ENCODE measurements at places on chromosomes 1 and 21. TPM values are rescaled to one million over a fixed set of nuclear protein-coding genes. Genes with fewer than 3 reads are reported as not detected.

GRCh38 chr1:61482170-61482734, 242.7 kb downstream of the TM2D1 start:
- DNase-seq = no peak

DNA sequence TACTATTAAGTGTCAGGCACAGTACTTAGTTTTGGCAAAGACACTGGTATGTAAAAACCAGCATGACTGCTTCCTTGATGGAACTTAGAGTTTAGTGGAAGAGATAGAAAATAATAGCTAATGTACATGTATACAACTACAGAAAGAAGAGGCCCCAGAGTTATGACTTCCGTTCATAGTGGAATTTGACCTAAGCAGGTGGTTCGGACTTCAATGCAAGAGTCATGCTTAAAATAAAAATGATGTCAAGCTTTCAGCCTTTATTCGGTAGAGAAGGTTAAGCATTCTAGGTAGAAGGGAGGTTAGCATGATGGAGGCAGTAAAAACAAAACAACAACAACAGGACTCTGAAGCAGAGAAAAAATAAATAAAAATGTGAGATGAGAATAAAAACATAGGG, 165.9 kb downstream of the KCNT2 start:
- DNase-seq = no peak

GRCh38 chr1:228697207-228698016, 37.9 kb upstream of the RHOU start:
- DNase-seq = no peak

- no peak for DNase-seq
Observed at GRCh38 chr1:8022395-8023286, 3.5 kb downstream of the ERRFI1 start.

DNA sequence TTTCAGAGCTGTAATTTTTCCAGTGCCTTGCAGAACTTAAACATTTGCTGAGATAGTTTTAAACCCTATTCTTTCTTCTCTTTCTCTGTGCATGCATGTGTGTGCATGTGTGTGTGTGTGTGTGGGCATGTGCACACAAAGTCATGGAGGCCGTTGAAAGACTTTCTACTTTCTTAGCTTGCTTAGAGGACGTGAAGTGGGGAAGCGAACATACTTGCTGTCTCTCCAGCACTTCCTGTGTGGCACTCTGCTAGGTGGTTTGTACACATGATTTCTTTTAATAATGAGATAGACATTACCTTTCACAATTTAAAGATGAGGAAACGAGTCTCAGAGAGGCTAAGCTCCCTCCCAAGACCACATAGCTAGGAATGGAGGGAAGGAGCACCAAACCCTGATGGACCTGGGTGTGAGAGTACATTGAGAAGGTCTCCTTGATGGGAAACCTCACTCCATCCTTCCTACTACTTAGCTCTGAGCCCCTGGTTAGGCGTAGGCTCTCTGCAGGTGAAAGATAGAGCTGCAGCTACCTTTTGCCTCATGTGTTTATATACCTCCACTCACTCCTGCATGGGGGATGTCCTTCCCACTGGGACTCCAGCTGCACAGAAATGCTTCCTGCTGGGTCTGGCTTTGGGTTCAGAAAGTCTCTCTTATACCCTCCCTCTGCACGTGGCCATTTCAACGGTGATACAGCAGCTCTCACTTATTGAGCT, 101.9 kb upstream of the USP24 start:
- DNase-seq = no peak

GRCh38 chr1:109827466-109827865, 63.7 kb upstream of the EPS8L3 start:
- no peak for DNase-seq

DNA sequence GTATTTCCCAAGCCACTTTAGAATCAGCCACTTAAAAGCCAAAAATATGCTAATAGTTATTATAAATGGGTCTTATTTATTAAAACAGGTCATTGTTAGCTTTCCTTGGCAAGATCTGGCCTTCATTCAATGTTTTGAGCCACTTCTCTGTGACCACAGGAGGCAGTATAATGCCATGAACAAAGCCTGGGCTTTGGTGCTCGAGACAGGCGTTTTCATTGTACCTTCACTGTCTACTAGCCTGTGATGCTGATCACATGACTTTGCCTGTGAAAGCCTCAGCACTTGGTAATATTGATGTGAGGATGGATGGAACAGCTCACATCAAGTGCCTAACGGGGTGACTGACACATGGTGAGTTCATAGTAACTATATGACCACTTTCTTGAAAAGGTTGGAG, 217.0 kb downstream of the RWDD3 start:
- DNase-seq = no peak

DNA sequence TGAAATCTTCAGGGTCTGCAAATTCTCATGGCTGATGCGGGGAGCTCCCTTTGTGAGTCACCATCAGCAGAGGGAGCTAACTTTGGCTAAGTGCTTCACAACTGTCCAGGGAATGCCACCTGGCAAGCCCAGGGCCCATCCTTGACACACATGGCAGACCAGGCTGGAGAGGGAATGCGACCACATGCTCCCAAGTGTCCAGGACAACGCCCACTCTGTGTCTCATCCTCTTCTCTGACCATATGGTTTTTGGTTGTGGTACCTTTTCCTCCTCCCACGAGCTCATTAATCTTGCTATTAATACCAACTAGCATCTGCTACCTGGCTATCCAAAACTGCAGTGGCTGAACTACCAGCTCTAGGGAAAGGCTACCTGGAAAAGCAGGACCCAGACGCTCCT, 37.1 kb upstream of the CLSTN1 start:
- no peak for DNase-seq

DNA sequence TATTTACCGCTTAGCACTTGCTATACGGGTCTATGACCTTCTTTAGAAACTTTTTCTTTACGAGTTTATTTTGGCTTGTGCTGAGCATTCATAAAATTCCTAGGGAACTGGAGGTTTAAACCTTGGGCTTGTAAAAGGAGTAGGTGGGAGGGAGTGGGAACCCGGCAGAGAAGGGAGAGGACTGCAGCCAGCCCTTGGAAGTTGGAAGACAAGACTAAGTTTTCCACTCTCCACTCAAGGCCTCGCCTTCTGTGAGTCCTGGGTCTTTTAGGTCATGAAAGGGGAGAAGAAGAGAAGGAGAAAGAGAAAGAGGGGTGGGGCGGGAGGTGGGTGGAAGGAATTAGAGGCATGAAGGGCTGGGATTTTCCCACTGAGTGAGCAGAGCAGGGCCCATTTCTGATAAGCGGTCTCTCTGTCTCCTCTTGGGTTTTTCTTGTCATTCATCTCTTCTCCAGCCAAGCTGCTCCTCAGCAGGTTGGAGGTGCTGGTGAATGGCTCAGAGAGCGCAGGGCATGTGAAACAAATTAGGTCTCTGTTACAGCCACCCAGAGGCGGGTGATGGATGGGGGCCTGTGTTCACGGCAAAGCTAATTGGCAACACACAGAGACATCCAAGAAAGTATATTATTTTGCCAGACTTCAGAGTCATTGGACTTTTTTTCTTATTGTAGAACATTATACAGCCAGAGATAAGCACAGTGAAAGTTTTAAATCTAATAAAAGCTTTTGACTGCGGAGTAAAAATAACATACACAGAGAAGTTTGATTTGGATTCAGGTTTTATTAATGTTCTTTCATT, 247.3 kb downstream of the FOXD2 start:
- DNase-seq = no peak

DNA sequence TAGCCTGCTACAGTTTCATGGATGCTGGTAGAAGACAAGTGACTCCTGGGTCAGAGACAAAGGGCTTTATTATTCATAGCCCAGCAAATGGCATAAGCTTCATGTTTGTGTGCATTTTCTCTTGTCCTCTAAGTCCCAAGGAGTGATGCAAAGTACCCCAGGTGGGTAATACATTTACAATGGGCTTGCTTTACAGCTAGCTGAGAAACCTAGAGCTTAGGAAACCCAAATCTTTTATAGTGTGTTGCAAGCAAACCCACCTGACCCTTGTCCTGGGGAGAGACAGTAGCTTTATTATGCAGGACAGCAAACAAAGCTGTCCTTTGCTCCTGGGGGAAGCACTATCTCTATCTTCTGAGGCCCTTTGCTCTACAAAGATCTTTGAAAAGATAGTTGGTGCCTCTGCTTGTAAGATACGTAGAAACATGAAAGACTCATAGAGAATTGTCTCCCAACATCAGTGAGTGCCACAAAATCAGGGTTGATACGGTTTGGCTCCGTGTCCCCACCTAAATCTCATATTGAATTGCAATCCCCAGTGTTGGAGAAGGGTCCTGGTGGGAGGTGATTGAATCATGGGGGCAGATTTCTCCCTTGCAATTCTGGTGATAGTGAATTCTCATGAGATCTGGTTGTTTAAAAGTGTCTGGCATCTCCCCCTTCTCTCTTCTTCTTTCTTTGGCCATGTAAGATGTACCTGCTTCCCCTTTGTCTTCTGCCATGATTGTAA, 315.8 kb upstream of the USP24 start:
- no peak for DNase-seq

DNA sequence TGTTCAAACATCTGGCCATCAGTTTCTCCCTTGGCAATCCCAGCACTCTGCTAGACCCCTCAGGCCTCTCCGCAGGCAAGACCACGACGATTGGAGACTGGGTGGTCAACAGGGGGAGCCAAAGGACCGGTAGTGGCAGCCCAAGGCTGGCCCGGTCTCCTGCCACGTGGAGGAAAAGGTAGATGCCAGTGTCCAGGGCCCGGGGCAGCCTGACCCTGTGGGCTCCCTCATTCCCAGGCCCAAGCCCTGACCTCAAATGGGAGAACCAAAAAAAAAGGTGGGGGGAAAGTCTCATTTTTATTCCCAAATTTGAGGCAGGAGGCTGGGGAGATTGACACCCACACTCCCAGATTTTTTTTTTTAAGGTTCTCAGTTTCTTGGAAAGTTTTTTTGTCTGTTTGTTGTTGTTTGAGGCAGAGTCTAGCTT, 24.8 kb downstream of the S100A6 start:
- peak; percentile 83 for DNase-seq

GRCh38 chr1:181685211-181685610, 201.9 kb downstream of the CACNA1E start:
- DNase-seq = no peak

- DNase-seq = no peak
Observed at GRCh38 chr1:99621340-99621901, 24.5 kb upstream of the PALMD start.

DNA sequence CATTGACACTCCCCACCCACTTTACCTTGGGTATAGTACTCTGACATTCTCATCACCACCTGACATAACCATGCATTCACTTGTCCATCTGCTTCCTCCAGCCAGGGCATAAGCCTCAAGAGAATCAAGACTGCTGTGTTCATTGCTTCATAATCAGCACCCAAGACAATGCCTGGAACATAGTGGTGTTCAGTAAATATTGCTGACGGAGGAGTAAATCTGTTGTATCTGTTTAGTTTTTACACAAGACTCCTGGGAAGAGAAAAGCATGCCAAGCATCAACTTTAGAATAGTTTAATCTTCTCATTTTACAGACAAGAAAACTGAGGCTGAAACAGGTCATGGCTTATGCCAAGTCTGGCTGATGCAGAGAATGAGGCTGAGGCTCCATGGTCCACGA, 173.9 kb upstream of the DUSP10 start:
- DNase-seq = no peak

DNA sequence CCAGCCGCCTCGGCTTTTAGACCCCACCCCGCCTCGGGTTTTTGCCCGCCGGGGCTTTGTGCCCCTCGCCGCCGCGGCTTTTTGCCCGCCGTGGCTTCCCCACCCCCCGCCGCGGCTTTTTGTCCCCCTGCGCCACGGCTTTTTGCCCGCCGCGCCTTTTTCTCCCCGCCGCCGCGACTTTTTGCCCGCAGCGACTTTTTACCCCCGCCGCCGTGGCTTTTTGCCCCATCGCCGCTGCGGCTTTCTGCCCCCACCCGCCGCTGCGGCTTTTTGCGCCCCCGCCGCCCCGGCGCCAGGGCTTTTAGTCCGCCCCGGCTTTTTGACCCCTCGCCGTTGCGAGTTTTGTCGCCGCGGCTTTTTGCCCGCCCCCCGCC, 474.4 kb downstream of the FAM72C start:
- DNase-seq = no peak

Gene PROX1
- total RNA-seq = not detected

Gene MYOG
- total RNA-seq = not detected

Gene B3GALT2
- not detected for total RNA-seq

Gene AJAP1
- total RNA-seq = not detected

Gene RSBN1
- 16.3 TPM for total RNA-seq

Gene INPP5B
- total RNA-seq = 27.7 TPM
